ENCODE measurements at places on chromosomes 2 and 18.

- DNase-seq: no peak
These were observed 30.9 kb downstream of the EMX1 start for GRCh38 chr2:72947952-72948830.

DNA sequence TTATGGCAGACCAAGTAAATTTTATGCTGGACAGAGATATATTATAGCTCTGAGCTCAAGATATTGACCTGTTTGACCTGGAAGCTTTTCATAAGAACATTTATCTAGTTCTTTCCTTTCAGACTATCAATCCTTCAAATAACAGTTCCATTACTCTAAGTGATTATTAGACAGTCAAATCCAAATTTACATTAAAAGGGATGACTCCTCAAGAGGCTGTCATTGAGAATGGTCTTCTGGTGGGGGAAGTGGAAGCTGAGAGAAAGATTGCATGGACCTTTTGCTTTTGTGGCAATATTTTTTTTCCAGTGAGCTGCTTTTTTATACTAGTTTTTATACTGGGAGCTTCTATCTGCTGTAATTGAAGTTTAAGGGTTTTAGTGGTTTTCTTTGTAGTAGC is 14.9 kb upstream of the SERPINB12 start:
- DNase-seq: no peak

- no peak for DNase-seq
These were observed 133.8 kb downstream of the ZNF516 start for GRCh38 chr18:76361219-76361618.

GRCh38 chr2:31192851-31193392 is 24.4 kb downstream of the CAPN14 start:
- DNase-seq: no peak

GRCh38 chr2:135190799-135191198 is 138.7 kb downstream of the RAB3GAP1 start:
- no peak for DNase-seq

DNA sequence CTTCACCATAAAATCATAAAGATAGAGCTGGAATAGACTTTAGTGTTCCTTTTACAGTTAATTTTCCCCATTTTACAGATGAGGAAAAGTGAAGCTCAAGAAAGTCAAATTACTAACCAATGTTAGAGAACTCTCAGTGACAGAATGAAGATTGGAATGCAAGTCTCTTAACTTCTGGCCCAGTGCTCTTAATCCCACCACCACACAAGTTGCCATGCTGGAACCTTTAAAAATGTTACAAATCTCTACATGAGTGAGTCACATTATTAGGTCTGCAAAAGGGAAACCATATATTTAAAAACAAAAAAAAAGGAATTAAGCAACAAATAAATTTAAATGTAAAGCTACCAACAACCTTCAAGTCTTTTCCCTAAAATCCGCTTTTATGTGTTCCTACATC is 3.5 kb downstream of the NCKAP1 start:
- no peak for DNase-seq

GRCh38 chr2:189534854-189535832 is 45.4 kb downstream of the SLC40A1 start:
- no peak for DNase-seq

- DNase-seq: no peak
These were observed 16.8 kb downstream of the TPGS2 start for GRCh38 chr18:36811955-36812354.

DNA sequence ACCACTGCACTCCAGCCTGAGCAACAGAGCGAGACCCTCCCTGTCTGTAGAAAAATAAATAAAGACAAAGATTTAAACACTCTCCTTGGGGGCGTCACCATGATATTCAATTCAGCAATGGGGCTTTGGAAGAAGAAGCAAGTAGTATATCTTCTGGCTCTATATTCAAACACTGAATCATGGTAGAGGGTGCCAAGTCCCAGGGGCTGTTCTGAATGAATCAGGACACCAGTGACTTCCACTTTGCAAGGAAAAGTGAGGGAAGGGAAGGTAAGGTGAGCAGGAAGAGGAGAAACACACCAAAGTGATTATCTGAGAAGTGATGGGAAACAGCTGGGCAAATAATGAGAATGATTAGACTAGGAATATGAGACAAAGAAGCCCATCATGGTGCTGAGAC is 80.5 kb downstream of the AAK1 start:
- DNase-seq: no peak

DNA sequence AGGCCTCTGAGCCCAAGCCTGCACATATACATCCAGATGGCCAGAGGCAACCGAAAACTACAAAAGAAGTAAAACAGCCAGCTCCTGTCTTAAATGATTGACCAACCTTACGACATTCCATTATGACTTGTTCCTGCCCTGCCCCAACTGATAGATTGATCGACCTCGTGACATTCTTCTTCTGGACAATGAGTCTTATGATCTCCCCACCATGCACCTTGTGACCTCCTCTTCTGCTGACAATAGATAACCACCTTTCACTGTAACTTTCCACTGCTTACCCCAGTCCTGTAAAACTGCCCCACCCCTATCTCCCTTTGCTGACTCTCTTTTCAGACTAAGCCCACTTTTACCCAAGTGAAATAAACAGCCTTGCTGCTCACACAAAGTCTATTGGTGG is 670.0 kb upstream of the PKDCC start:
- DNase-seq: no peak

DNA sequence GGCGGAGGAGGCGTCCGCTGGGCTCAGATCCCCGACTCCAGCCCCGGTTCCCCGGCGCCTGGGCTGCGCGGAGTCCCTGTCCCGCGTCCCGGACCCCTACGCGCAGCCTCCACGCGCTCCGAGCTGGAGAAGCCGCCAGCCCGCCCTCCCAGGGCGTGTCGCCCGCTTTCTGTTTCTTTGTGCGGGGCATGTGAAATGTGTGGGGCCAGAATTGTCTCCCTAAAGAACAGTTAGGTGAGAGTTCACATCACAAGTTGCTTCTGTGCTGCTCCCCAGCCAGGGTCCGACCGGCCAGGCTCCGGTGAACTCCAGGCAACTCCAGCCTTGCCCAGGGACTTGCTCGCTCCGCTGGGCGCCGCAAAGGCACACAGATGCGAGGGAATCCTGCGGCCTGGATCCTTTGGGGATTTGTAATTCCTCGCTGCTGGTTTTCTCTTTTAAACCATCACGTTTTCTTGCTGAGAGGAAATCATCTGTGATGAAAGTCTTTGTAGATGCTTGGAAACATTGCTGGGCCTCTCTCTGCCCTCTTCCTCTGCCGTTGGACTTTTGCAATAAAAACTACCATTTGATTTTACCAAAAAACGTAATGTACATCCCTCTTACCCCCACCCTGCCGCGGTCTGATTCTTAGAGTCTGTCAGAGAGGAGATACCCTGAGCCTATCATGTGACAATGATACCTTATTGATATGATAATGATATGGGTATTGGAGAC is 631 bp downstream of the GYPC start:
- DNase-seq: peak; percentile 25

- DNase-seq: no peak
These were observed 222.4 kb upstream of the NCKAP5 start for GRCh38 chr2:133790711-133791110.
